ENCODE measurements at places on chromosomes 16 and 17. TPM values are rescaled to one million over a fixed set of nuclear protein-coding genes. Genes with fewer than 3 reads are reported as not detected.

DNA sequence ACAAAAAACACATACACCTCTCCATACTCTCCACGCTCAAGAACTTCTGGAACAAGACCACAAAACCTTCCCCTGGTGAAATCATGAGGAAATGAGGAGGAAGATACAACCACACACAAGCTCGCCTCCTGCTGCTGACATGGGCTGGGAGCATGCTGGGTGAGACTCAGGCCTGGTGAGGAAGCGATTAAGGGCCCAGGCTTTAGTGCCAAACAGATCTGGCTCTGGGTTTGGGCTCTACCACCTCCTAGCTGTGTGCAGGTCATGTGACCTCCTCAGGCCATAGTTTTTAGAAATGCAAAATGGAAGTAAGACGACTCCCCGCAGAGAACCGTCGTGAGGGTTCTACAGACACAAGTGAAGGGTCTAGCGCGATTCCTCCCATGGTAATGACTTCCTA is 41.3 kb downstream of the VAC14 start:
- DNase-seq: no peak

GRCh38 chr17:48490451-48490892 is 40.3 kb downstream of the HOXB1 start:
- DNase-seq: no peak

- no peak for DNase-seq
Measured at GRCh38 chr17:50559674-50560184, 786 bp upstream of the CACNA1G start.

DNA sequence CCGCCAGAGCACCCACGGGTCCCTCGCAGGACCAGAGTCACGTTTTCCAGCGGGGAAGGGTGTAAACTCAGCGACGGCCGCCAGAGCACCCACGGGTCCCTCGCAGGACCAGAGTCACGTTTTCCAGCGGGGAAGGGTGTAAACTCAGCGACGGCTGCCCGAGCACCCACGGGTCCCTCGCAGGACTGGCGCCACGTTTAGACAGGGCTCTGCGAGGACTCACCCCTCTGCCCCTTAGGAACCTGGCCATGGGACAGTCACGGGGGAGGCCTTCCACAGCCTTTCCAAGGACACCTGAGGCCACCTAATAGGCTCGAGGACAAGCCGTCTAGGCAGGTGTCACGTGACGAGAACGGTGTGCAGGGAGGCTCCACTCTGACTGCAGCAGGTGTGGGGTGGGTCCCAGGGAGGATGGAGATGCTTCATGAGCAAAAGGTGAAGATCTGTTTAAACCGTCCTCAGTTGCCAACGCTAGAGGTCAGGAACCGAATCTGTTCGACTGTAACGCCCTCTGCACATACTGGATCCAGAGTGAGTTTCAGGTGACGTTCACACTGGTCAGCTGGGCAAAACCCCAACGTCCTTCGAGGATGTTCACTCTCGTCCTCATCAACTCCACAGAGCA is 48.0 kb upstream of the METRNL start:
- DNase-seq: no peak

- no peak for DNase-seq
Measured at GRCh38 chr16:55273356-55273755, 50.6 kb upstream of the IRX6 start.

DNA sequence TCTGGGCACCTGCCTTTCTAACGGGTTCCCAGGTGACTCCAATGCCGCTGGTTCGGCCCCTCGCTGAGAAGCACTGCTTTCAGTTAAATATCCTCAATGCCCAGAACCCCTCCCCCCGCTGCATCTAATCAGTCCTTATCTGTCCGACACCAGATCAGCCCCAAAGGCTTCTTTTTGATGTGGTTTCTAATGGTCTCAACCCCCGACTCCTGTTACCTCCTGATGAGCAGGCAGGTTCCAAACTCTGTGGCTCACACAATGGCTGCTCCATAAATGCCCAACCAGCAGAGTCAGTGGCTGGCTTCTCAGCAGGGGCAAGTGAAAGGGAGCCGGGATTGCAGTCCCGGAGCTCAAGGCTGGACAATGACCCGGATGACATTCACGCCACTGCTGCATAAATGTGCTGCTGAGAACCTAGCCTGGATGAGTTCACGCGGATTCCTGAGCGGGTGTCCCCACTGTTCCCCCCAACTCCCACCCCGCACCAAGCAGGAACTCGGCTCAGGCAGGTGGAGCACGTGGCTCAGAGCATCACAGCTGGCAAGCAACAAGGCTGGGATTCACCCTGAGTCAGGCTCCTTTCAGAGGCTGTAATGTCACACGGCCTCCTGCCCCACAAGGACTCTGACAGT is 1.0 kb upstream of the SLC38A8 start:
- no peak for DNase-seq

- no peak for DNase-seq
Measured at GRCh38 chr17:40793832-40794231, 5.9 kb downstream of the KRT28 start.

DNA sequence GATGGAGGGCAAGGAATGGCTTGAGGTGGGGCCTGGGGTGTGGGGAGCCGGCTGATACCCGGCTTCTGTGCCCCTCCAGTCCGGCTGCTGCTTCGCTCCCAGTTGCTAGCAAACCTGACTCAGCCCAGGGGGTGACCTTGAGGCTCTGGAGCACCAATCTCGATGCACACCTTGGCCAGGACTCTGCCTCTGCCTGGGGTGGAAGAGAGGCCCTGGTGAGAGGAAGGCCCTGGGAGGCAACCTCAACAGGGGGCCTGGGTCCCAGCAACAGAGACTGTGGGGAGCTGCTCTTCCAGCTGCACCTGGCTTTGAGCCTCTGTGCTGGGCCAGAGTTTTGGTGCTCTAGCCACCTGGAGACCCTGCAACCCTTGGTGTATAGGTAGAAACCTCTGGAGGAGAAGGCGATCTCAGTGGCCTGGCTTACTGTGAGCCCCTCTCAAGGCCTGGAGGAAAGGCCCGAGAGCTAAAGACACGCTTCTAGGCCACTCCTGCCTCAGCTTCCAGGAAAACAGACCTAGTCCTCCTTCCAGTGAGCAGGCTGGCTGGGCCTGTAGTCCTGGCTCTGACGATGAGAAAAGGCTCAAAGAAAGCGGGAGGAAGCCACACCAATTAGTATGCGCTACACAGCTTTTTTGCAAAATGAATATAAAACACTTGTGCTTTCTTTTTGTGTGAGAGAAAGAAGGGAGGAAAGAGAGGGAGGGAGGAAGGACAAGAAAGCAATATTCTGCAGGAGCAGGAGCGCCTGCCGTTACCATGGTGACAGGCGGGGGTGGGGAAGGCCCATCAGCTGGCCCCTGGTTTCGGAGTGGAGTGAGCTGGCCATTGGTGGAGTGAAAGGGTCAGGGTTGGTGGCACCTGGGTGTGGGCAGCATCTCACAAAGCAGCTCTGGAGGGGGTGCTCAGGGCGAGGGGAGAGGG is 51.0 kb downstream of the VAC14 start:
- no peak for DNase-seq

DNA sequence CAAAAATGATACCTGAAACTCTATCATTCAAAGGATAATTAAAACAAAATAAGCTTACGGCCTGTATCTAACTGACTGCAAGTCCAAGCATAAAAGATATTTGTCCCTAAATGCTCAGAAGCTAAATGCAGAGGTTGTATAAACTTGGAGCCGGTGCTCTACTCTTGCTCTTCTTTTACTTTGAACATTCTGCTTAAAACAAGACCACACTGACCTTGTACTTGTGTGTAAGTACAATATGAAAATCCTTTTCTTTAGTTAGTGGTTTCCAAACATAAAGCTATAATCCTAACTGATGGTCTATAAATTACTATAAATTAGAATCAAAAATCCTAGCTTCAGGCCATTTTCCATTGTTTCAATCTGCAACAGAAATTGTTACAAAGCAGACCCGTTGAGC is 74.6 kb downstream of the SPAG9 start:
- DNase-seq: no peak

GRCh38 chr17:39927929-39928857 is 661 bp downstream of the LRRC3C start:
- no peak for DNase-seq

- no peak for DNase-seq
Measured at GRCh38 chr16:68642436-68643101, 2.5 kb upstream of the CDH3 start.

GRCh38 chr17:2799653-2800052 is 3.4 kb downstream of the RAP1GAP2 start:
- DNase-seq: no peak

DNA sequence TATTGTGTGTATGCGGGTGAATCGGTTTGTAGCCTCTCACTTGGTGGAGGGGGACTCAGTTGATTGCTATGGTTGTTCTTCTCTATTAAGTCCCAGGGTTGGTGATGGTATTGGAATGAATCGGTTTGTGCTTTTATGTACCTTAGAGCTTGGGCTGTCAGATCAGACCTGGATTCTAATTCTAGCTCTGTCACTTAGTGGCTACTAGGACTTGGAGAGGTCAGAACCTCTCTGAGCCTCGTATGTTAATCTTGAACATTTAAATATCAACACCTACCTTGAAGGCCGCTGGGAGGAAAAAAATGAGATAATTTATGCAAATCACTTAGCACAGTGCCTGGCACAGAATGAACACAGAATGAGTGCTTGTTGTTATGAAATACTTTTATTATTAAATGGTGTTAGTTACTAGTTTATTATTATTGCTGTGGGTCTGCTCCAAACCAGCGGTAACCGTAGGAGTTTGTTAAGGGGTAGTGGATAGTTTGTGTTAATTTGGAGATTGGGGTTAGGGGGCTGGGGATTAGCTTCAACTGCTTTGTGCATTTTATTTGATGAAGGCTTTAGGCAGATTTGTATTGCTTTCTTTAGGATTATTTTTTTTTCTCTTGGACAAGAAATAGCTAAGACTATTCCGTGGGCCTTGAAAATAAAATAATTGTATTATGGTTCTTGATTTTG is 3.5 kb downstream of the KDM6B start:
- DNase-seq: no peak

- DNase-seq: no peak
Measured at GRCh38 chr16:86298758-86299134, 211.6 kb upstream of the FOXF1 start.

GRCh38 chr16:5056352-5056751 is 9.4 kb downstream of the C16orf89 start:
- DNase-seq: no peak

DNA sequence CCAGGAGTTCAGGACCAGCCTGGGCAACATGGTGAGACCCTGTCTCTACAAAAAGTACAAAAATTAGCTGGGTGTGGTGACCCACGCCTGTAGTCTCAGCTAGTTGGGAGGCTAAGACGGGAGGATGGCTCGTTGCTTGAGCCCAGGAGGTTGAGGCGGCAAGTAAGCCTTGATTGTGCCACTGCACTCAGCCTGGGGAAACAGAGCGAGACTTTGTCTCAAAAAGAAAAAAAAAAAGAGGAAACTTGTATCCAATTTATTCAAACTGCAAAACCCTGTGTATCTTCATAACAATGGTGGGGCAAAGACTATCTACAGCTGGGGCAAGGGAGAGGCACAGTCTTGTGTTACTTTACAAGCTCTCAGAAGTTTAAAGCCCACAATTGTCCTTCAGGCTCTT is 21.5 kb downstream of the GRB7 start:
- no peak for DNase-seq

GRCh38 chr16:73725156-73725555 is 571.5 kb upstream of the PSMD7 start:
- no peak for DNase-seq

- no peak for DNase-seq
Measured at GRCh38 chr16:29779474-29779873, 1.4 kb downstream of the ZG16 start.

DNA sequence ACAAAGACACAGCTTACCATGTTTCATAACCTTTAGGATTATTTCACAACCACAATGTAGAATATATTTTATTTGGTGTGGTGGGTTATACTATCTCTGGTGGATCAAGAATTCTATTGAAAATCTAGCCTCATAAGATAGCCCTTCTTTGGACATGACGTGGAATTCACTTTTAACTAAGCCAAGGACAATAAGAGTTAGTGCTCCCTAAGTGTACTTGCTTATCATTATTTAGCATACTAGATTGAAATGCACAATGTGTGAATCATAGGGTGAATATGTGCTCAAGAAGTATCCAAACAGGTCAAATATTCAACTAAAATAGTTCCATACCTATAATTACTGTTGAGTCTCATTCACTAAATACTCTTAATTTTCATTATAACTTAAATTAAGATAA is 1179.5 kb upstream of the GOT2 start:
- DNase-seq: no peak

GRCh38 chr16:73775841-73776388 is 520.7 kb upstream of the PSMD7 start:
- no peak for DNase-seq

- no peak for DNase-seq
Measured at GRCh38 chr16:64304951-64305350, 816.9 kb downstream of the CDH11 start.

DNA sequence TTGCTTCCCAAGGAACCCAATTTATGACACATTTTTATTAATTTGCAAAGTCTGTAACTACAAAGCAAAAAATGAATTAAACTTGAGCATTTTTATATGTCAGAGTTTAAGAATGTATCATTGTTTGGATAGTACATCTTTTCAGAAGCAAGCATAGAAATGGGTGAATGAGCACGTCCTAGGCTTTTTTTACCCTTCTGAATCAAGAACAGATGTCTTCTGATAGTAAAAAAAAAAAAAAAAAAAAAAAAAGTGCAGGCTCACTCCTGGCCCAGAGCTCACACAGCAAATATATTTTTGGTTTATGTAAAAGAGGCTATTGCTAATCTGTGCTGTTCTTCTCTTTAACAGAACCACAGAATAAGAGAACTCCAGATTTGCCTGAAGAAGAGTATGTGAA is 6.3 kb downstream of the TERF2IP start:
- no peak for DNase-seq

- no peak for DNase-seq
Measured at GRCh38 chr16:8623634-8624033, 2.1 kb downstream of the METTL22 start.

DNA sequence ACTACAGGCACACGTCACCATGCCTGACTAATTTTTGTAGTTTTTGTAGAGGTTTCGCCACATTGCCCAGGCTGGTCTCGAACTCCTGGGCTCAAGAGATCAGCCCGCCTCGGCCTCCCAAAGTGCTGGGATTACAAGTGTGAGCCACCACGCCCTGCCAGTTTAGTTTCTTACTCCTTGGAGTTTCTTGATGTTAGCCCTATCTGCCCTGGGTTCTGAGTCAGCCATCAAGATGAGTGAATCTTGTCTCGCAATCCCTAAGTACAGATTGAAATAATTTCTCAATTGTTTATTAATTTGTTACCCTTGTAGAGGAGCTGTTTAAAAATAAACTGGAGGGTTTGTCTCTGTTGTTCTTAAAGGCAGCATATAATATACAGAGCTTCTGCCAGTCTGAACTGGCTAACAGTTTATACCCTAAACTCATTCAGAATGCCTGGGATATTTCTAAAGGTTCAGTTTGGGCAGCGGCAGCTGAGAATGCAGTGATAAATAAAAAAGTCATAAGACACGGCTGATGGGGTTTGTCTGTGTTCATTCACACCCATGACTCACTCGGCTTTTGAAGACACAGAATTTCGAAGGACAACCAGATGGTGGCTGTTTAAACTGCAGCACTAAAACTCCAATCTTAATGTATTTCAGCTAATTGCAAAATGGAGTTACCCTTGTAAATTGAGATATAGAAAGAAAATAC is 39.6 kb downstream of the GPRC5B start:
- no peak for DNase-seq

GRCh38 chr17:11296994-11297393 is 56.0 kb downstream of the SHISA6 start:
- DNase-seq: no peak

The RND2 gene
- polyA plus RNA-seq: 3.9 TPM

The G6PC1 gene
- 9.6 TPM for polyA plus RNA-seq

The CDH13 gene
- 12.4 TPM for polyA plus RNA-seq

The PARD6A gene
- 4.6 TPM for polyA plus RNA-seq

The TBC1D3C gene
- polyA plus RNA-seq: not detected

The PRR15L gene
- 18.0 TPM for polyA plus RNA-seq

The PHAF1 gene
- 25.0 TPM for polyA plus RNA-seq

The CCDC78 gene
- polyA plus RNA-seq: 3.6 TPM

The AANAT gene
- 0.37 TPM for polyA plus RNA-seq

The GUCY2D gene
- polyA plus RNA-seq: 0.47 TPM

The CHMP1A gene
- 79.7 TPM for polyA plus RNA-seq

Data from renal cortex interstitium (tissue), 15 donors.